Stimulated activated CD4-positive, alpha-beta T cell treated with anti-CD3 and anti-CD28 coated beads, Interleukin-1b, Interleukin-23, amount 100 ng/mL, for 1 hour (primary cell): ENCODE measurements at places on chromosomes 1 and 21.

- no peak for DNase-seq
Observed at GRCh38 chr1:87647430-87648177, 318.9 kb downstream of the LMO4 start.

GRCh38 chr21:14879458-14879857 is 185.3 kb downstream of the NRIP1 start:
- no peak for DNase-seq

DNA sequence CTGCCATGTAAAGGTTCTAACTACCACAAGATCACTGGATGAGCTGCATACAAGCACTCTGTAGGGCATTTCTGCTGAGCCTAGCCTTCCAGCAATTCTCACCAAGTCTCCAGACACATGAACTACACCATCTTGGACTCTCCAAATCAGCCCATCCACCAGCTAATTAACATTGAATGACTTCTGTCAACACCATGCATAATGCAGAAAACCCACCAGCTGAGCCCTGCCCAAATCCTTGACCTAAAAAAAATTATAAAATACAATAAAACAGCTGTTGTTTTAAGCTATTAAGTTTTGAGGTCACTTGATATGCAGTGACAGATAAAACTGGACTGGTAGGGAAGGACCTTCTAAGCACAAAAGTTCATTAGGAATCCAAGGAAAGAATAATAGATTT is 44.3 kb upstream of the ATP1B1 start:
- no peak for DNase-seq

- DNase-seq = no peak
Observed at GRCh38 chr1:231278100-231278790, 37.2 kb downstream of the GNPAT start.

DNA sequence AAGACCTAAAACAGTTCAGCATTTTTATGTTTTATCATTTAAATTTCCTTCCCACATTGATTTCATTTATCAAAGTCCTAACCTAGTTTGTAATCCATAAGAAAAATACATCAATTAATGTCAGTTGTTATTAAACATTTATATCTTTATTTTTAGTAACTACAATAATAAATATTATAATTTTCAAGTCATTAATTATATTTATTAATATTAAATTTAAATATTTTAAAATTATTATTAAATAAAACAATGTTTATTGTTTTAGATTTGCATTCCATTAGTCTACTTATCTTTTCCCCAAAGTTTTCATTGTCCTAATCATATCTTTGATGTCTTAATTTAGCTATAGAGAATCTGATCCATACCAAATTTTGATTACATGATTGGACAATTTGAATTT is 368.9 kb downstream of the PLA2G4A start:
- DNase-seq = no peak

GRCh38 chr21:42861848-42862400 is 17.4 kb downstream of the WDR4 start:
- no peak for DNase-seq

DNA sequence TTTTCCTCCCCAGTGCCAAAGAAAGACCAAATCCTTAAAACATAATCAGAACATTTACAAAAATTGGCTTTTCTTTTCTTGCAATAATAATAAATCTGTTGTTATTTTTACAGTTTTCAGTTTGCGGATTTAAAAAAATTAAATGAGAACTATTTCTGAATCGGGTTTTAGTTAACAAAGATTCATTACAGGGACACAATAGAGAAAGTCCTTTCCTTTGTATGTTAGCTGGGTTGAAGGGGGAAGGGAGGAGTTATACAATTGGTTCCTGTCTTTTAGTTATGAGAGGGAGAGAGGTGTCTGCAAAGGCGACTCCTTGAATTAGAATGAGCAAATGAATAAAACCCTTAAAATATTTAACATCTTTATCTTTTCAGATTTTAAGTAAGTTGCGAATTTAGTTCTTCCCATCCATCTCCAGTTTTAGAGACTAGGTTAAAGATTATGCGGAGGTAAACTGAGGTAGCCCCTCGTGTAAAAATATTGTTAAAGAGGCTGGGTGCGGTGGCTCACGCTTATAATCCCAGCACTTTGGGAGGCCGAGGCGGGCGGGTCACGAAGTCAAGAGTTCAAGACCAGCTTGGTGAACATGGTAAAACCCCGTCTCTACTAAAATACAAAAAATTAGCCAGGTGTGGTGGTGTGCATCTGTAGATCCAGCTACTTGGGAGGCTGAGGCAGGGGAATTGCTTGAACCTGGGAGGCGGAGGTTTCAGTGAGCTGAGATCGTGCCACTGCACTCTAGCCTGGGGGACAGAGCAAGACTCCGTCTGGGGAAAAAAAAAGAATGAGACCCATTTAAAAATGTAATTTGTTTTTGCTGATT is 3.9 kb downstream of the SPEN start:
- no peak for DNase-seq

- DNase-seq = no peak
Observed at GRCh38 chr1:25187077-25187476, 45.2 kb downstream of the SYF2 start.

GRCh38 chr1:25148673-25149300 is 83.5 kb downstream of the SYF2 start:
- DNase-seq = no peak

DNA sequence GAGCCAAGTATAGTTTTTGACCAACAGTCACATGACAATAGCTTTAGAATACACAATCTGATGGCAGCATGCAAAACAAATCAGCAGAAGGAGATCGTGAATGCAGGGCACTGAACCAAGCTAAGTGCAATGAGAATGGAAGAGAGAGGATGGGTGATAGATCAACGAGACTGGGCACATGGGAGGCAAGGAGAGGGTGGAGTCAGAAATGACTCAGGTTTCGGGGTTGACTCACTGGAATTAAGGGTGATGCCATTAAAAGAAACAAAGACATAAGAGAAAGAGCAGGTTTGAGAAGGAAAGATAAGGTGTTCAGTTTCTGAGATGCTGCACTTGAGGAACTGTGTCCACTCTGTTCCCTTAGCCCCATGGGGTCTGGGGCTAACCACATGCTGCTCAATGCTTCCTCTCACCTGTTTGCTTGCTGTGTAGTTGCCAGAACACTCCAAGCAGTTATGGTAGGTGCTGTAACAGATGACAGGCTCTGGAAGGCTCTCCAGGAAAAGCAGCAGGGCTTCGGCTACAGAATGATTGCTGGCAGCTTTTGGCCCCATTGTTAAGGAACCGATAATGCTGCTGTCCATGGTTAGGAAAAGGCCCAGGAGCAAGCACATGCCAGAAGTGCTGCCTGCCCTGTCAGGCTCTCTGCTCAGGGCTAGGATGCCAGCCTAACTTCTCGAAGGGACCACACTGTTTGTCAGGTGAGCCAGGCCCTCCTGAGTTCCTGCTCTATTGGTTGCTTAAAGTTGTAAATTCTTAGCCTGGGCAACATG is 6.1 kb upstream of the MTF1 start:
- DNase-seq = no peak

DNA sequence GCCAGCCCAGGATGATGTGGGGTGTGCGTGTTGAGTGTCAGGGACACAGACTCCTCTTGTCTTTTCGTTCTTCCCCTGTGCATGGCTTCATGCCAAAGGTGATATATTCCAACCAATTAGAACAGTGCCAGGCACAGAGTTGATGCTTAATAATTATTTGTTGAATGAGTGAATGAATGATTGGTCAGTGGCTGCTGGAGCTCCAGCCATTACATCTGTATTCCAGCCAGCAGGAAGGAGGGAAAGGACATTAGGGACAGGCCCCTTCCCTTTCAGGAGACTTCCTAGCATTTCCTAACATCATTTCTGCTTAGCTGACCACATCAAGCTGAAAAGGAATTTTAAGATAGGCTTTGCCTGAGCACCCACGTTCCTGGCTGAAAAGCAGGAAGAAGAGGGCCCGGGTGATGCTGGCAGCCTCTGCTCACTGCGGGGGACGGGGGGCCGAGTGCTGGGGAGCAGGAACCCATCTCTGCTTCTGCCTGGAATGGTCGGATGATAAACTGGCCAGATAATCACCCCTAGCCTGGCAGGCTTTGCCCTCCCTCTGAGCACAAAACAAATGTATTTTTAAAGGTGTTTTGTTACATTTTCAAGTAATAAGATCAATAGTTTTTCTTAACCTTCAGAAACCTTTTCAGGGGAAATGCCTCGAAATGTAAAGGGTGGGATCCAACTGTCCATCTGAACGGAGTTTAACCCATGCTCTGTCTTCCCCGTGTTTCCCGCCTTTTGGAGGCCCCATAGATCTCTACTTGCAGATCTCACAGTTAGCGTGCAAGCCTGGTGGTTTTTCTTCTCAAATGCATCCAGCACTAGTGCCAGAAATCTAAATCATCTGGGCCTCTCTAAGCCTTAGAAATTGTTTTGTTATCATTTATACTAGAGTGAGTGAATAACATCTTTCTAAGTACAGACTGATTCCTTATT is 39.0 kb downstream of the SLC37A1 start:
- no peak for DNase-seq

GRCh38 chr1:38134294-38134755 is 87.7 kb upstream of the POU3F1 start:
- DNase-seq = no peak

DNA sequence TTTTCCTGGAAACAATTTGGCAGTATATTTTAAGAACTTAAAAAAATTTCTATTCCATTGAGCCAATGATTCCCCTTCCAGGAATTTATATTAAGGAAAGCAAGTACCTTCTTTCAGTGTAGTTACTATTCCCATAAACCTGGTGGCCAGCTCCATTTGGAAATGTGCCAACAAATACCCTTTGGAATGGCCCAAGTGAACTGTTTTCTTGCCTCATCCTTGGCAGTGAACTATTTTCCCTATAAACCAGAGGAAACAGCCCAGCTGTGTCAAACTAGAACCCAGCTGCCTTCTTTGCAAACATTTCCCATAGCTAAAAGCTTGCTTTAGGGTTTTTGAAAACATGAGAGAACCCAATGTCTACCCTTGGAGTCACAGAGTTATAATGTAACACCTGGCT is 496.9 kb downstream of the NEGR1 start:
- no peak for DNase-seq

DNA sequence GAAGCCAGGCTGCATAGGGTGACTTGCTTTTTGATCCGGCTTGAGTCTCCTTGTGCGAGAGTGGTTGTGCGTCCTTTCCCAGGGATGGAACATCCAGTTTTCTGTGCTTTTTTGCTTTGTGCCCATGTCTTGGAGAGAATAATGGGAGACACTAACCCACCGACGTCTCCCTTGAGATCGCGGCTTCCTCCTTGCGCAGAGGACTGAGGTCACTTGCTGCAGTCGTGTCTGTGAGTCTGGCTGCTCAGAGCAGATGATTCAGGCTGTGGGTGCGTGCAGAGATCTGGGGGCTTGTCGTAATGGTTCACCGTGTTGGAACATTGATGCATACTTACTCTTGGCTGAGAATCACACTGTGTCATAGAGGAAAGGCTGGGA is 164.5 kb upstream of the CACNA1E start:
- DNase-seq = no peak

DNA sequence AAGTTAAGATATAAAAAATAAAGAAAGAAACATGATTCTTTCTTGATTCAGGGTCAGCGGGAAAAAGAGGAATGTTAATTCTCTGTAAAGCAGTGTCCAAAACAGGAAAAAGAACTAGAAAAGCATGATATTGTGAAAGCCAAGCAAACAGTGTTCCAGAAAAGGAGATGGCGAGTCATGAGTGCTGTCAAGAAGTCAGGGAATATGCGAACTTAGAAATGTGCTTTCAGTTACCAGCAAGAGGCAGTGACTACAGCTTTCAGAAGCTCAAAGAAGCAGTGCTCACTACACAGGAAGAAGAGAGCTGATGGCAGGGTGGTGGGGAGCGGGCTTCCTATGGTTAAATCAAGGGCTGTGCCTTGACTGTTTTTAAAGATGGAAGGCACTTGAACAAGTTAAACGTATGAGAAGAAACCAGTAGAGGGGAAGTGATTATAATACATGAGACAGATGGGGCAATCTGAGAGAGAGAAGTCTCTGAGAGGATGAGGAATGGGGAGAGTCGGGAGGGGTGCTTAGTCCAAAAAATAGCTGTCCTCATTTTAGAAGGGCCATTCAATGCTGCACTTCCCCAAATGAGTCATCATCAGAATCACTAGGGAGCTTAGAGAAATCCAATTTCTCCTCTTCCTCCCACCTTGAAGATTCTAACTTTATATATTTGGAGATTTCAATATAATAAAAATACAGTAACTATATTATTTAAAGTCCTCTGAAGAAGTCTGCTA is 90.4 kb downstream of the KCNK1 start:
- DNase-seq = no peak

GRCh38 chr1:86516335-86516734 is 30.5 kb upstream of the CLCA4 start:
- no peak for DNase-seq

GRCh38 chr1:15261155-15262002 is 14.4 kb downstream of the FHAD1 start:
- no peak for DNase-seq

GRCh38 chr1:184646178-184646701 is 108.4 kb downstream of the EDEM3 start:
- DNase-seq = no peak

DNA sequence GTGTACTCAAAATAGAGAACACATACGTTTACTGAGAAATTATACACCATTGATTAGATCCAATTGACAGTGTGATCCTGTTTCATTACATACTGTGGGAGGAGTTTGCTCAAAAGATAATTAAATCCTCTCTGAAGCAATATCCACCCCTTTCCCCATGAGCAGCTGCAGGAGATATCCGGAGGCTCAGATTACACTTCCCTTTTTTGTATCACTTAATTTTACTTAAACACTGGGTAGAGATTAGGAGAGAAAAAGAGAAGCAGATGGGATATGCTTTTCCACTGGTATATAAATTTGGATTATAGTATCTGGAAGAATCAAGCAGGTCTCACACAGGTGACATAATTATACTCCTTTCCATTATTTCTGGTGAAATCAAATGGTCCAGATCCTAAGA is 333.3 kb upstream of the ZRANB2 start:
- DNase-seq = no peak
